Gastrocnemius medialis (tissue), 4 donors: ENCODE measurements at places on chromosomes 7 and 10. TPM values are rescaled to one million over a fixed set of nuclear protein-coding genes. Genes with fewer than 3 reads are reported as not detected.

CPA5 gene
- not detected for total RNA-seq

CRYGN gene
- total RNA-seq = not detected

GRCh38 chr10:98365406-98366061 lies 49.4 kb downstream of the PYROXD2 start:
- no peak for DNase-seq

DNA sequence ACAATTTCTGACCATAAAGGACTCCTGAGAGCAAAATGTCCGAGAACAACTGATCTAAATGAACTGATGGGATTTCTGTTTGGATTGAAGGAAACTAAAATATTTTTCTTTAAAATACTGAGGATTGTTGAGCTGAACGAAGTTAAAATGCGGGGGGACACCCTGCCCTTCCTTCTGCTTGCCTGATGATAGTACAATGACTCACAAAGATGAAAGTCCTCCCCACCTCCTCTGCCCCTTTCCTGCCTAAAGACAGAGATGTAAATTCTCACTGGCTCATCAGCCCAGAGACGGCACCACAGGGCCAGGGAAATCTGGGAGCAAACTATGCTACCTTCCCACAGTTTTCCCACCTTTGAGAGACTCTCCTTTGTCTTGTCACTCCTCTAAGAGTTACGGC lies 180.6 kb downstream of the PHTF2 start:
- no peak for DNase-seq

- no peak for DNase-seq
Observed at GRCh38 chr10:80542053-80542452, 4.4 kb downstream of the SH2D4B start.

GRCh38 chr10:92387289-92387940 lies 96.4 kb downstream of the MARCHF5 start:
- no peak for DNase-seq
